ENCODE measurements at places on chromosomes 2 and 18.

- DNase-seq = no peak
Observed at GRCh38 chr2:72024451-72025175, 123.0 kb downstream of the CYP26B1 start.

DNA sequence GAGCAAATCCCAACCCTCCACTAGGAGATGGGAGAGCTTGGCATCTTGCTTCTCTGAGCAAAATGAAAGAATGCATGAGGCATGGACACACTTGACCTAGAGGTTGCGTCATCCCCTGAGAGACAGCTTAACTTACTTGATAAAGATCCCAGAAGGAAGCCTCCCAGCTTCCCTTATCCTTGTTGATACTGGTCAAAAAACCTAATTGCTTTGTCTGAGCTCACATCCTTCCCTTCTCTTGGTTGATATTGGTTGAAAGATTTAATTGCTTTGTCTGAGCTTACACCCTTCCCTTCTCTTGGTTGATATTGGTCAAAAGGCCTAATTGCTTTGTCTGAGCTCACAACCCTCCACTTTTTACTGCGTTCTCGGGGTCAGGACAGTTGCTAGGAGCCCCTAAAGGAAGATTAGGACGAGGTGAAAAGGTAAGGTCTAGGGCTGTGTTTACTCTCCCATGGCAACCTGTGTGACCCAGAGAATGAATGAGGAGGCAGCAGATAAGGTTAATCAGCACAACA lies 12.2 kb upstream of the BOD1L2 start:
- DNase-seq = no peak

- no peak for DNase-seq
Observed at GRCh38 chr2:83378921-83379320, 1080.2 kb downstream of the SUCLG1 start.

GRCh38 chr2:217096474-217097225 lies 236.8 kb upstream of the TNP1 start:
- DNase-seq = no peak

DNA sequence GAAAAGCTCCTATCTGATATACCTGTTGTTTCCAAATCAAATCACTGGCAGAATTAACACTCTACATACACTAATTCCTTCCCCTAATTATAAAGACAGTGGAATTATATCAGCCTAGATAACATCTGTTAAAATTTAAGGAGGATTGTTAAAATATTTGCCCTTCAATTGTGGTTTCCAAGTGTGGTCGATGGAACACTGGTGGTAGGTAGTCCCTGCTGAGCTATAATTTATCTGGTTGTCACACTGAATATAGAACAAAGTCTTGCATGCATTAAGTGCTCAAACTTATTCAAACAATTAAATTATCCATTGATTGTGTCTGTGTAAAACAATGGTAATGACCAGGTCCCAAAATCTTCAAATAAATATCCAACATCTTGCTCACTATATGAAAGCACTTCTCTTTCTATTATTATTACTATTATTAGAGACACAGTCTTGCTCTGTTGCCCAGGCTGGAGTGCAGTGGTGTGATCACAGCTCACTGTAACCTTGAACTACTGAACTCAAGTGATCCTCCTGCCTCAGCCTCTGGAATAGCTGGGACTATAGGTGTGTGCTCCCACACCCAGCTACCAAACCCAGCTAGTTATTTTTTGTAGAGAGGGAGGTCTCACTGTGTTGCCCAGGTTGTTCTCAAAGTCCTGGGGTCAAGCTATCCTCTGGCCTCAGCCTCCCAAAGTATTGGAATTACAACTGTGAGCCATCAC lies 12.0 kb downstream of the CDH2 start:
- DNase-seq = no peak

- DNase-seq = no peak
Observed at GRCh38 chr18:8391068-8391467, 218.2 kb upstream of the RAB12 start.

GRCh38 chr18:3394648-3395047 lies 55.3 kb upstream of the TGIF1 start:
- no peak for DNase-seq

DNA sequence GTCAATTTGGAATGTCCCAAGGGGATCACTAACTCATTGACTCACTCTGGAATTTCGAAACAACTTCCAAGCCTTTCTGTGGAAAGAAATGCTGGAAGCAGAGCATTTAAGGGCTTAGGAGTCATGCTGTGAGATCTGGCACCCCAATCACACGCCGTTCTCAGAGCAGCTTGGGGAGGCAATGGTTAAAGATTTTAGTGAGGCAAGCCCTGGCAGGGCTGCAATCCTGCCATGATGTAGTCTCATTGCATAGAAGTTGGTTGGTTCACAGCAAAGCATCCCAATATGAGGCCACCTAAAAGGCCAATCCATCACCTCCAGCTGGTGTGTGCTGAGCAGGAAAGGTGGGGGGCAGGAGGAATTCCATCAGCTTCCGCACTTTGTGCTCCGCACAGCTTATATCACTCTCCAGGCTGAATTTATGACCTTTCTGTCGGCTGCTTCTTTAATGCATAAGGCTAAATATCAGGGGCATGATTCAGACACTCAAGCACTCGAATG lies 1043.9 kb upstream of the POU3F3 start:
- DNase-seq = no peak

GRCh38 chr2:60490848-60491247 lies 62.6 kb downstream of the BCL11A start:
- DNase-seq = no peak

DNA sequence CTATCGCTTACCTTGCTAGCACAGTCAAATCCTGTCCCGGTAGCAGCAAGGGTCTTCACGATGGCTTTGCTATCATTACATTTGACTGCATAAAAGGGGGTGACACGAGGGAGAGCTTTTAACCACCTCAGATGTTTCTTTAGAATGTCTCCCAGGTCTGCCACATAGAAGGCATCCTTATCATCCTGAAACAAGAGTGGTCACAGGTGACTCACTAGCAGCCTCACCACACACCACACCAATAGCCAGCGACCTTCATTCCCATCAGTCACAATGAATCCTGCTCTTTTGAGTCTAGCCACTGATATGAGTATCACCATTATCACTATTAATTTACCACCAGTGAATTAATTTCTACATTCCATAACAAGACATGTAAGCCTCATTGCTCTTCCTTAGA lies 3.7 kb downstream of the ODC1 start:
- no peak for DNase-seq

DNA sequence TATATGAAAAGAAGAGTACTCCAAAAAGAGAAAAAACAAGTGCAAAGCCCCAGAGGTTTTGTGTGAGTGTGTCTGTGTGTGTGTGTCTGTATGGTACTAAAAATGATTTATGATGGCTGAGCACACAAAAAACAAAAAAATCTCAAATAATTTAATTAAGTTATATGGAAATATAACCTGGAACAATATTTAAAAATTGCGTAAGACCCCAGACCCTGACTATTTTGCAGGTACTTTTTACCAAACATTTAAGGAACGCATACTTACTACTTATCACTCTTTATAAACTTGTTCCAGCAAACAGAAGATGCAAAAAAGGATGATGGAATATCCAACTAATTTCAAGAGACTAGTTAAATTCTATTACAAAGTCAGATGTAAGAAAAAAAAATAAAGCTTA lies 317.4 kb upstream of the KCNH7 start:
- DNase-seq = no peak

GRCh38 chr2:7288484-7288883 lies 371.3 kb downstream of the RNF144A start:
- no peak for DNase-seq

DNA sequence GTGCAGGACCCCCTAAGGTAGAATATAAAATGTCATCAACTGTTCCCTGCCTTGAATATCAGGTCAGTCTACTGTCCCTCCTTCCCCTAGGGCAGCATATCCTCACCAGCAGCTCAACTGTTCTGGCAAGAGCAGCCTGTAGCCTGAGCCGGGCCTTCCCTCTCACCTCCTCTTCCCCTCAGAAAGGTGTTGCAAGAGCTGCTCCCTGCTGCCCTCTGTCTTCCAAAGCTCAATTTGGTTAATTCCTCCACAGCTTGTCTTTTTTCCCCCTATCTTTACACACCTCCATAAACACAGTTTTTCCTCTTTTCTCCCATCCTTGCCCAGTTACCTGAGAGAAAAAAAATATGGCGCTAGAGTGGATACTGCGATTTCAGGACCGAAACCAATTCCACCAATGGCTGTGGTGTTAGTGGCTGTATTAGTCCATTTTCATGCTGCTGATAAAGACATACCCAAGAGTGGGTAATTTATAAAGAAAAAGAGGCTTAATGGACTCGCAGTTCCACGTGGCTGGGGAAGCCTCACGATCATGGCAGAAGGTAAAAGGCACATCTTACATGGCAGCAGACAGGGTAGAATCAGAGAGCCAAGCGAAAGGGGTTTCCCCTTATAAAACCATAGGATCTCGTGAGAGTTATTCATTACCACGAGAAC lies 184.7 kb downstream of the MREG start:
- DNase-seq = no peak

DNA sequence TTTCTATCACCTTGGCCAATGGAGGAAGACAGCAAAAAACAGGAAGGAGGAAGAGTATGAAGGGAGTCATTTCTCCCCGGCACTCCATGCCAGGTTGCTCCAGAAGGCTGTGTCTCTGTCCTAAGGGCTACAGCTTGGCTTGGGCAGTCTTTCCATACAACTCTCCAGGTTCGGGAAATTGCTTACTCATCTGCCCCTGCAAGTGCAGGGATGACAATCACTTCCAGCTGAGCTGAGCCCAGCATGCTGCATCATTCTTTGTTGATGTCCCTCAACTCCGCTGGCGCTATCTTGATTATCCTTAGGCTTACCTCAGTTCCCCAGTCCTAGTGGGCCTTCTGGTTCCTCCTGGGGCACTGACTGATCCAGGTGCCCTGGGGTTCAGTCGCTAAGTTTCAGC lies 86.9 kb upstream of the COPS8 start:
- DNase-seq = no peak

DNA sequence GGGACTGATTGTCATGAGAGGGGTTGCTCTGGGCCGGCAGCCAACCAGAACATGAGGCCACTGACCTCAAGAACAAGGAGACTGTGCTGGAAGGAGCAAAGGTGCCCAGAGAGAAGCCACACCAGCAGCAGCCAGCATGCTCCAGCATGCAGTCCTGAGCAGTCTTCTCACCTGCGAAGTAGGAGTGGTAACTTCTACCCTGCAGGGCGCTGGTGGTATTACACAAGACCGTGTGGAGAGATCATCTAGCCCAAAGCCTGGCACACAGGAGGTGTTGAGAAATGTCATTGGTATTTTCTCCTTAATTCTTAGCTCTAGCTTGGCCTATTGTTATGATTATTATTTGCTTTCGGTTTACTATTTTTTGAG lies 132.7 kb downstream of the TSN start:
- no peak for DNase-seq

- no peak for DNase-seq
Observed at GRCh38 chr2:163658556-163658955, 77.3 kb downstream of the FIGN start.

GRCh38 chr2:101253013-101253702 lies 472 bp downstream of the CNOT11 start:
- DNase-seq = peak; percentile 44

DNA sequence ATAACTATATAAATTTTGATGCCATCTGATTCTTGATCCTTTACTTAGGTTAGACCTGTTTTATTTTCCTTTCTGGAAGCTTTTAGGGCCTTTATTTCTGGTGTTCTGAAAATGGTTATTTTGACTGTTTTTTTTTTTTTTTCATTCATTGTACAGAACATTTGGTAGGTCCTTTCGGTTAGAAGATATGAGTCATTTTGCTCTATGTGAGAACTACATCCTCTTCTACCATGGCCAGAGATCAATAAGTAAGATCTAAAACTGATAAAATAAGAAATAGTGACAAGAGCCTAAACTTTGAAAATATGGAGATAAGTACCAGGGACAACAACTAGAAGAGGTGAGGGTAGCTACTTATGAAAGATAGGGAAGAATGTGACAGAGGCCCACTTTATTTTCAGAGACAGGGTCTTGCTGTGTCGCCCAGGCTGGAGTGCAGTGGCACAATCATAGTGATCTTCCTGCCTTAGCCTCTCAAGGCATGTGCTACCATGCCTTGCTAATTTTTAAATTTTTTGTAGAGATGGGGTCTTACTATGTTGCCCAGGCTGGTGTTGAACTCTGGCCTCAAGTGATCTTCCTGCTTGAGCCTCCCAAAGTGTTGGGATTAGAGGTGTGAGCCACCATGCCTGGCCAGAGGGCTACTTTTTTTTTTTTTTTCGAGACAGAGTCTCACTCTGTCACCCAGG lies 66.5 kb downstream of the EIF2AK3 start:
- no peak for DNase-seq

DNA sequence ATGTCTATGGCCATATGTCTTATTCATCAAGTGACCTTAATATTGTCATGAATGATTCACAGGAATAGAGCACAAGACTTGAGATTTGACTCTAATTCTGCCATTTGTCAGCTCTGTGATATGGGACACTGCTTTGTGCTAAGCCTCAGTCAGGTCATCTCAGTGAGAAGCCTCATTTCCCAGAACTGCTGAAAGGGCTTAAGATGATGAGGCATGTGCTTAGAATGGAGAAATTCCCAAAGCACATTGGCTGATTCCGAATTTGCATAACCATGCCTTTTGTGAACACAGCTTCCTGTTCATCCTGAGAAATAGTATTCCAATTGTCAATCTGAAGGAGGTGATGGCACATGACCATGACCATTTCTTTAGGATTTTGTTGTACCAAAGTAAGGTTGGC lies 218.1 kb downstream of the ALK start:
- DNase-seq = no peak

- DNase-seq = no peak
Observed at GRCh38 chr2:101399021-101399799, 11.9 kb upstream of the CREG2 start.
